Endodermal cell (in vitro differentiated cells): ENCODE measurements at places on chromosomes 7 and 10. TPM values are rescaled to one million over a fixed set of nuclear protein-coding genes. Genes with fewer than 3 reads are reported as not detected.

GRCh38 chr10:49208996-49209395 is 20.8 kb upstream of the TMEM273 start:
- no peaks in the 10 kb centered on the region for H3K4me1 ChIP-seq
- H3K4me3 ChIP-seq: no peak overlapping the region
- H3K27me3 ChIP-seq: peaks cover 21% of the 10 kb centered on the region
- DNase-seq: no peak

GRCh38 chr10:71863203-71863602 is 12.2 kb upstream of the PSAP start:
- no peak overlapping the region for H3K4me3 ChIP-seq
- H3K36me3 ChIP-seq: no peaks in the 10 kb centered on the region
- H3K4me1 ChIP-seq: peaks cover 10% of the 10 kb centered on the region
- no peak for DNase-seq
- H3K27me3 ChIP-seq: peaks cover 4% of the 10 kb centered on the region
- no peak overlapping the region for H3K27ac ChIP-seq

DNA sequence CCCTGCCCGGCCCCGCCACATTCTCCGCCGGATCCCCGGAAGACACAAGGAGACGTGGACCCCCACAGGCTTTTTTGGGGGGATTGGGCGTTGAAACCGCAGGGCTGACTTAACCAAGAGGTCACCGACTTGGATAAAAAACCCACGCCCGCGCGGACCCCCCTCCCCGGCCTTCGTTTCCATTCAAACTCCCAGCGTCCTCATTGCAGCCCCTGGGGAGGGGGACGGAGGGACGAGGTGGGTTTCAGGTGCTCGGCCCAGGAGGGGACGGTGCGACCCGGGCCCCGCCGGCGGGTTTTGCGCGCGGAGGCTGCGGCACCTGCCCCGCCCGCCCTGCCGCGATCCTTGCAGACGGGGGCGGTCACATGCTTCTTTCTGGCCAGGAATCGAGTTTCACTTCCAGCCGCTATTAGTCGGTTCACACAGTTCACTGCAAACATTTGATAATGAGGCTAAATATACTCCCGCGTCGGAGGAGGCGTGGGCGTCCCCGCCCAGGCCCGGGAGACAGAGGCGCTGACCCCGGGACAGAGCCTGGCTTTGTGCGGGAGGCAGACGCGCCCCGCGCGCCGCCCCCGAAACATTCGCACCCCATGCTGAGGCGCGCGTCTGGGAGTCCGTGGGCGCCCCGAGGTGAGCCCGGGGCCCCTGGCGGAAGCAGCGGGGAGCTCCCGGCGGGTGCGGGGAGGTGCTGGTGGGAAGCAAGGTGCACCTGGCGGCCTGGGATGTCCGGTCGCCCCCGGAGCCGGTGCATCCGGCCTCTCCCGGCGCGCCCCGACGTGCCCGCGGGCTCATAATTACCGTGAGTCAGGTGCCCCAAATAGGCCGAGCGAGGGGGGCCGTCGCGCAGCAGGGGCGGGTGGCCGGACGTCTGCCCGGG is 2.7 kb upstream of the PDGFA start:
- H3K27ac ChIP-seq: no peak overlapping the region
- peaks cover 76% of the 10 kb centered on the region for H3K27me3 ChIP-seq
- peak overlapping the region; percentile 29 for H3K4me3 ChIP-seq

GAD2 gene
- not detected in 3 replicates for total RNA-seq

- no peak overlapping the region for H3K4me3 ChIP-seq
- no peaks in the 10 kb centered on the region for H3K4me1 ChIP-seq
- DNase-seq: no peak
- H3K36me3 ChIP-seq: no peaks in the 10 kb centered on the region
- H3K27ac ChIP-seq: no peak overlapping the region
- no peaks in the 10 kb centered on the region for H3K27me3 ChIP-seq
Observed at GRCh38 chr10:13462551-13462950, 66.3 kb downstream of the BEND7 start.

DNA sequence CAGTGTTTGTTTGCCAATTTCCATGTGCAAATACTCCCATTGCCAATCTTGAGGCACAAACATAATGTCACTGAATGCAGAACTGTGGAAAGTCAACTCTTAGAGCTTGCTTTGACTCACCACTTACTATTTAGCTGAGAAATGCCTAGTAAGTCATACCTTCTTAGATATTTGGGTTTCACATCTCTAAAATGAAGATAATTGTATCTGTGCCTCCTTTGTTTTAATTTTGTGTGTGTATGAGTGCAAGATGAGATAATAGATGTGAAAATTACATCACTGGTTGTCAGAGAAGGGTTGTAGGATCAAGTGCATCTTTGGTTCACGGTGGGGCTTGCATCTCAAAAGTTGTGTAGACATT is 407.5 kb downstream of the INHBA start:
- no peaks in the 10 kb centered on the region for H3K36me3 ChIP-seq
- no peaks in the 10 kb centered on the region for H3K4me1 ChIP-seq
- H3K27ac ChIP-seq: no peak overlapping the region
- DNase-seq: no peak
- H3K27me3 ChIP-seq: no peaks in the 10 kb centered on the region

SEMA3D gene
- total RNA-seq: 6.4 to 7.4 TPM (median 6.5 TPM) in 3 replicates

GRCh38 chr7:29300649-29301048 is 106.1 kb downstream of the CHN2 start:
- H3K36me3 ChIP-seq: no peaks in the 10 kb centered on the region
- peaks cover 20% of the 10 kb centered on the region for H3K4me1 ChIP-seq
- H3K27me3 ChIP-seq: no peaks in the 10 kb centered on the region
- no peak overlapping the region for H3K4me3 ChIP-seq
- H3K27ac ChIP-seq: no peak overlapping the region
- DNase-seq: no peak
